ENCODE measurements at places on chromosomes 6 and 20. TPM values are rescaled to one million over a fixed set of nuclear protein-coding genes. Genes with fewer than 3 reads are reported as not detected.
A peak's percentile ranks its signal among the peaks of the same experiment; 100 is the strongest.

GRCh38 chr20:48880981-48881657, 40.4 kb upstream of the ARFGEF2 start:
- no peak for DNase-seq

DNA sequence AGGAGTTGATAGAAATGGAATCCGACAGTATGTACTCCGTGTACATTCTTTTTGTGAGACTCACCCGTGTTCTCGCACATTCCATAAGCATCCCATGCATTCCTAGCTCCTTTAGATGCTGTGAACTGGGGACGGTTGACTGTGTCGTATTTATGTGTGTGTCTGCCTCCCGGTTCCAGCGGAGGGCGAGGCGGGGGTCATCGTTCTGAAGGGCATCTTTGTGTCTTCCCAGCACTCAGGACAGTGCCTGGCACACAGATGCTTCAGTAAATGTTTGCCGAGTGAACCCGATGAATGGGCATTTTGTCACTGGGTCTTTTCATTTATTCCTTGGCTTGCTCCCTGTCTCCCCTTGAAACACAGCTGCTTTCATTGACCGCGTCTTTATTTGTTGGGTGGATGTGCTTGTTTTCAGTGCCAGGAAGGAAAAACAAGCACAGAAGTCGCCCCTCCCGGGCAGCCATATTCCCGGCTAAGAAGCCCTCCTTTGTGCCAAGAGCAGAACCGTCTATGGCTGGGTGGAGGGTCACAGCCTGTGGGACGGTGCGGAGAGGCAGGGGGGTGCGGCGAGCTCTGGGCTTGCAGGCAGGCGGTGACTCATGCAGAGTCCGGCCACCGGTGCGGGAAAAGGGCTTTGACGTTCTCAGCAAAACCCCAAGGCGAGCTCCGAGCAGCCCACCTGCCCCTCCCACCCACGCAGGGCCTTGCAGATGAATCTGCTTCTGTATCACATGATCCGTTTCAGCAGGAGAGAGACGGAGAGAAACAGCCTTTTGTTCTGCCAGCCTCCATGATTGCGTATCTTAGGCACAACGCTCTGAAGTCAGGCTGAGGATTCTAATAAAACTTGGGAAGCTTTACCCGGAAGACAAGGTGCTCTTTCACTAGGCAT, 11.2 kb upstream of the PSMG4 start:
- DNase-seq: peak; percentile 69

DNA sequence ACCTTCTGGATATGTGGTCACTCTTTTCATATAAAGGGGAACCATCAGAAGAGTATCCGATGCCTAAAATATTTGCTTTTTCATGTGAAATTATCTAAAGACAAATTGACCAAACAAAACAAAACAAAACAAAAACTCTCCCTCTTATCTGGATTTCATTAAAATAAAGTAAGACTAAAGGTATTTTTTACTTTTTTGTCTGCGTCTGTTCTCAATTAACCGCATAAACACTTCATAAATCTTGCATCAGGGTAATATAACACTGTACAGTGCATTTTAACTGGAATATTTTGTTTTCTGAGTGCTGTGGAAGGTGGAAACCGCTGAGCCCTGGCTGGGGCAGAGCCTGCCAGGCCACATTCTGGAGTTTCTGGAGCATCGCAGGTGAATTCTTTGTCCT, 234.1 kb upstream of the ZFP64 start:
- DNase-seq: no peak

GRCh38 chr6:31652925-31653724, 664 bp upstream of the BAG6 start:
- peak; percentile 90 for DNase-seq

- no peak for DNase-seq
These were observed 23.7 kb downstream of the PEX7 start for GRCh38 chr6:136846046-136846445.

GRCh38 chr20:50215926-50216325, 25.3 kb downstream of the CEBPB start:
- peak; percentile 75 for DNase-seq

- no peak for DNase-seq
These were observed 163.6 kb upstream of the CST7 start for GRCh38 chr20:24785141-24786110.

GRCh38 chr20:41573955-41574354, 44.2 kb downstream of the CHD6 start:
- DNase-seq: no peak

GRCh38 chr6:129575378-129576118, 134.4 kb downstream of the ARHGAP18 start:
- DNase-seq: no peak

- no peak for DNase-seq
These were observed 913 bp downstream of the BTN2A2 start for GRCh38 chr6:26383624-26384417.

GRCh38 chr6:149093643-149094042, 223.9 kb upstream of the TAB2 start:
- no peak for DNase-seq

GRCh38 chr6:10441004-10441654, 26.3 kb upstream of the TFAP2A start:
- DNase-seq: peak; percentile 82

GRCh38 chr6:25042036-25042521, 106.3 kb upstream of the RIPOR2 start:
- DNase-seq: no peak

- DNase-seq: no peak
These were observed 296.2 kb downstream of the GRIK2 start for GRCh38 chr6:101689695-101690094.

DNA sequence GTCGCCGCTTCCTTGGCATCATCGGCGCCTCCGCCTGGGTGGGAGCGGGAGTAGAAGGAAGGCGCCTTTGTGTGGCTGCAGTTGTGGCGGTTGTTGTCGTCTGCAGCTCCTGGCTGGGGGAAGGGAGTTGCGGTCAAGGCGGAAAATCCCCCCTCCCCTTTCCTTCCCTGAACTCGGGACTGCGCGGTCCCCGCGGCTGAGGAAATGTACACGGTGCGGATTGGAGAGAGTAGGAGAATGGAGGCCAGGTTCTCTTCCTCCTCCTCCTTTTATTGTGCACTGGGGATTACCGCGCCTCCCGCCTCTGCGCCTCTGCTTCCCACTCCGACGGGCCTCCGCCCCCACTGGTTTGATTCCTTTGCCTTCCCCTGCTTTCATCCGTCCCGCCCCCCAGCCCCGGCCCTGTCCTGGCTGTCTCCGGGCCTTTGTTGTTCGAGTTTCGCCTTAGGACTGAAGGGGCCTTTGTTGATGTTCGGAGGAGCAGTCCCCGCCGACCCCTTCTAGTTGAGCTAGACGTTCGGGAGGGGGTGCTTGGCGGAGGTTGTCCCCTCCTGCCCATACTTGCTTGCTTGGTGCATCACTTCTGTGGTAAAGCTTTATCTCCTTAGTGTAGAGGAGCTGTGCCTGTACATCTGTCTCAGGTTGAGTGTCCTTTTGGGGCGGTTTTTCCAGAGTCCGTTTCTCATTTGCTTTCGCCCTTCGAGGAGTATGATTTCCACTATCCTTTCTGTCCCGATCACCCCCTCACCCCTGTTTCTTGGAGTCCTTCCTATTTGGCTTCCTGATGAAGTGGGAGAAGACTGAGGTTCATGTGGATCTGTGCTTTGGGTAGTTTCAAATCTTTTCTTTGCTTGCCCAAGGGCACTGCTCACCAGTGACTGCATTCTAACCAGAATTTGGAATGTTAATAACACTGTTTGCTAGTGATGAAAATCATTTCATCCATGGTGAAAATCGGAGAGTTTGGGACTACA, 764 bp downstream of the ZNF292 start:
- DNase-seq: peak; percentile 55

DNA sequence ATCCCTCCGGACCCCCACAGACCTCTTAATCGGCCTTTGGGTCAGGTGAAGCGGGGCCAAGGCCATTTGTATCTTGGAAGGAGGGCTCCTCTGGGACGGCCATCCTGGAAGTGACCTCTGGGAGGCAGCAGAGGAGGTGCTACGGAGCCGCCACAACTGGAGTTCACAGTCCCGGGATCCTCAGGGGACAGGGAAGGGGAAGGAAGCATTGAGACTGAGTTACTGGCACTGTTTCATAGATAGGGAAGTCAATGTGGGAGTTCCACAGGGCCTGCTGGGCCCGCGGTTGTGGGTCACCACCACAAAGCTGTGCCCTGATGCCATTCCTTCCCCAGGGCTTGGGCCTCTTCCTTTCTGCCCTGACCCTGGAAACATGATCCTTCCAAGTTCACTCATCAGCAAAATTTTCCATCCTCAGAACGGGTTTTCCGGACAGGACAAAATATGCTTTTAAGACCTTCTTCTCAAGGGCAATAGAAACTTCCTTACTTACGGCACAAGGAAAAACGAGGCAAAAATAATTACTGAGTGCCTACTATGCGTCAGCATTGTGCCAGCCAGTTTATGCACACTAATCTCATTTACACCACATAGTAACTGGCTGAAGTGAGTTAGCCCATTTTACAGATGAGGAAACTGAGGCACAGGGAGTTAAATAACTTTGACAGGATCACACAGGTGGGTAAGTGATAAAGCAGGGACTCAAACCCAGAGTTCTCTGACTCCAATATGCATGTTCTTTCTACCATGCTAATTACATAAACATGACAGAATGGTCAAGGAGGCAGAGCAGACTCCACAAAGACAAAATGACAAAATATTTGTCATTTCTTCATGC, 143.8 kb downstream of the UNC5CL start:
- DNase-seq: peak; percentile 77

GRCh38 chr6:135129136-135129856, 51.8 kb upstream of the MYB start:
- DNase-seq: no peak

GRCh38 chr6:158004701-158005095, 23.0 kb downstream of the SYNJ2 start:
- no peak for DNase-seq

DNA sequence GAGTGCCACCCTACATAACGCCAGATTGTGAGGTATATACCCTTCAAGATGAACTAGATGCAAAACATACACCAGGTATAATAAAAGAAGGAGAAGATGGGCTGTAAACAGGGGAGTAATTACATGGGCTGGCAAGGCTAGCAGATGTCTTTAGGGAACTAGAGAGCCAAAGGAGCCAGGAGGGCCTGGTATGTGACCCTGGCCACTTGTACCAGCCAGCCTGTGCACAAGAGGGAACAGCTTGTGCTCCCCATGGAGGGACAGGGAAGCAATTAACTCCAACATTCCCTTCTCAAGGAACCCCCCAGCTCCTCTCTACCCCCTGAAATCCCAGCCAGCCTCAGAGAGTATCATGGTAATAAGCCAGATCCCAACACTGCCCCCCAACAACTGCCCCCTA, 139.9 kb downstream of the HIVEP2 start:
- DNase-seq: no peak

- no peak for DNase-seq
These were observed 7.7 kb upstream of the CD109 start for GRCh38 chr6:73688351-73688750.

DNA sequence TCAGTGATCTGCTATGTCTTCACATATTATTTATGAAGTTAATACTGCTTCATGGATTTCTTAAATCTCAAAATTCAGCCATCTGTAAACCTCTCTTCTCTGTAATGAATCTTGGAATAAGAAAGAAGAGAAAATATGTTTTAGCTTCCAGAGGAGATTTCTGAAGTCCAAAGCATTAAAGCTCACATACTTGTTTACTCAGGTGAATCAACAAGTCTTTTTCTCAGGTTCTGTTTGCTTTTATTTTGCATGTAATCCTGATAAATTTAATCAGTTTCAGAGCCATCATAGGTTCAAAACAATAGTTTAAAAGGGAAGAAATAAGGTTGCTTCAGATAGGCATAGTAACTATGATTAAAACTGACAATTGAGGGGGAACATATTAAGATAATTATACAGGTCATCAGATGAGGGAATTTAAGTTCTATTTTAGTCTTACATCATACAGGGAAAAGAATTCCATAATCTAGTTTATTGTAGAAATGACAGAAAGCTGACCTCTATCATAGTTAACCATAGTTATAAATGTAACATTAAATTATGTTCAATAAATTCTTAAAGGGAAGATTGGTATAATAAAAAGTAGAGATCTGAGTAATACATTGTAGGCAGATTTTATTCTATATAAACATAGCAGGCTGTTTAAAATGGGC, 716.2 kb downstream of the EYS start:
- DNase-seq: no peak

DNA sequence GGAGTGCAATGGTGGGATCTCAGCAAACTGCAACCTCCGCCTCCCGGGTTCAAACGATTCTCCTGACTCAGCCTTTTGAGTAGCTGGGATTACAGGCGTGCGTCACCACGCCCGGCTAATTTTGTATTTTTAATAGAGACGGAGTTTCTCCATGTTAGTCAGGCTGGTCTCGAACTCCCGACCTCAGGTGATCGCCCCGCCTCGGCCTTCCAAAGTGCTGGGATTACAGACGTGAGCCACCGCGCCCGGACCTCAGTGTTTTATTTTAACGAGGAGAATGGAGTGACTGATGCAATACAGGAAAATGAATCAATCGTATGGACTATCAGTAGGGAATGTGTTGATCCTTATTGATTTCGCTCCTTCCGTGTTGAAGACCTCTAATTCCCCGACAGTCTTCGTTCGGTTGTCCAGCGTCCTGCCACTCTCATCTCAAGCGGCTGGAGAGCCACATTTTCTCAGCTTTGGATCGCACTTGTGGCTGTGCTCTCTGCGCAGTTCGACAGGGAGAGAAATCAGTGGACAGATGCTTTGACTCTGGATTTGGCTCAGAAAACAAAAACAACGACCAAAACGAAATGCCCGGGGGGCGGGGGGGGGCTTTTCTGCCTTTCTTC, 166.2 kb downstream of the TRIM27 start:
- no peak for DNase-seq

MATN4 gene
- total RNA-seq: not detected

PCSK2 gene
- not detected for total RNA-seq

YWHAB gene
- total RNA-seq: 522 TPM

PSMB9 gene
- not detected for total RNA-seq

HCK gene
- not detected for total RNA-seq

DDX43 gene
- total RNA-seq: not detected

PPP1R16B gene
- not detected for total RNA-seq

ACTL10 gene
- total RNA-seq: 3.4 TPM

DYNLT2 gene
- 2.6 TPM for total RNA-seq

GSS gene
- total RNA-seq: 138 TPM

COL9A1 gene
- total RNA-seq: not detected
